Vagina (tissue), 2 donors: ENCODE measurements at places on chromosomes 1 and 21.

- no peak for DNase-seq
Observed at GRCh38 chr1:192880231-192880630, 71.4 kb downstream of the RGS2 start.

DNA sequence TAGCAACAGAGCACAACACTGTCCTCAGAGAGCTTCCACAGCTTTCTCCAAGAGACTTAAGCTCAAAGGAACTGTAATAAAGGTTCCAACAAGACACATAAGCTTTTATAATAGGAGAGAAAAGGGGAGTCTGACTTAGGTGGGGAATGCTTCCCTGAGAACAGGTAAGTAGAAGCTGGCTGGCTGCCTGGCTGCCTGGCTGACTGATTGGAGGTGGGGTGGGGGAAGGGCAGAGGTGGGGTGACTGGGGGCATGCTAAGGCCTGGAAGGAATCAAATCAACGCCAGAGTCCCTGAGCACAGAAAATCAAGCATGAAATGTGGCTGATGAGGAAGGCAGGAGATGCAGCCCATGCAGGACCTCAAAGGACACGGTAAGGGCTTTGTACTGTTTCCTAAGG lies 45.8 kb downstream of the DMAP1 start:
- DNase-seq, result no peak

DNA sequence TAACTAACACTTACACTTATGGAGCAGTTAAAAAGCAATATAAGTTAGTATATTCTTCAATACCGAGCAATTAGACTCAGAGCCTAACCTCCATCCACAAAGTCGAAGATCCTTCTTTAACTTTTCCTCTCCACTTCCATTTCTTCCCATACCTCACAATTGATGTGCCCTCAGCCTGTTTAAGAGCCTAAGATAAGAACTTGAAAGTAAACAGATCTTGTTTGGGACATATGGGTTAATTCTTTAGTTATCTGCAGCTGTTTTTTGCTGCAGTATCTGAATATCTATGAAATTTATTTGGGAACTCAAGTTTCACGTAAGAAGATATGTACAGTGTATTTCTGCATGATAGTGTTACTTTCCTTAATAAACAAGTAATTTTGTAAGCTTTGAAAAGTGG lies 51.5 kb downstream of the MIGA1 start:
- no peak for DNase-seq

GRCh38 chr1:231011963-231012362 lies 28.1 kb downstream of the FAM89A start:
- no peak for DNase-seq

GRCh38 chr1:46466477-46467182 lies 23.0 kb upstream of the DMBX1 start:
- DNase-seq, result no peak

DNA sequence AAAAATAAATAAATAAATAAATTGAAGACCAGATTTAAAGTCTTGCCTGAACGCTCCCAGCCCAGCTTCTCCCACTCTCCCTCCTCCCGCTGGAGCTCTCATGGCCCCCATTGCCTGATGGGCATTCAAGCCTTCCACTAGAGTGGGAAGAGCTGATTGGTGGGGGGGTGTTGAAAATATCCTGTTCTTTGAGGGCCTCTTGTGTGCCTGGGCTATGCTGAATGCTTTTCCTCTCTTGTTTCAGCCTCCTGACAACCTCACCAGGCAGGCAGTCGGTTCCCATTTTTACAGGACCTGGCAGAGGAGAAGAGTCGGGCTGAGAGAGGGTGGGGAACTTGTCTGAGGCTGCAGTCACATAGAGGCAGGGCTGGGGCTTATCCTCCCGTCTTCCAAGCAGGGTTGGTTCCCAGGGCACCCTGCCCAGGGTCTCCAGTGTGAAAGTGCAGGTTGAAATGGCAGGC lies 59.2 kb upstream of the SSBP3 start:
- no peak for DNase-seq

- no peak for DNase-seq
Observed at GRCh38 chr1:116753312-116753711, 918 bp upstream of the CD2 start.

DNA sequence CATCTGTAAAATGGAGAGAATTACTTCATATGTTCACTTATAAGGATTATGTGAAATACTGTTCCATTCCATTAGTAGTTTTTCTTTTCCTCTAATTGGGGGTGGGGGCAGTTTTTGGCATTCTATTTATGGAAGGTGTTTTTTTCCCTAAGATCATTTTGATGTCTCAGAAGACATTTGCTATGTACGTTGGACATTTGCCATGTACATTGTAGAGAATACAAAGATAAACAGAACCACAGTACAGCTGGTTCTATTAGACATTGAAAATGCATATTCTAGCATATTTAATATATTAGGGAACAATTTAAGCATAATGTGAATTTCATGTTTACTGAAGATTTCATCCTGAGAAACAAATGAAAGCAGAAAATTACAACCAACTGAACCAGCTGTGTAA lies 98.5 kb downstream of the PTBP2 start:
- no peak for DNase-seq

DNA sequence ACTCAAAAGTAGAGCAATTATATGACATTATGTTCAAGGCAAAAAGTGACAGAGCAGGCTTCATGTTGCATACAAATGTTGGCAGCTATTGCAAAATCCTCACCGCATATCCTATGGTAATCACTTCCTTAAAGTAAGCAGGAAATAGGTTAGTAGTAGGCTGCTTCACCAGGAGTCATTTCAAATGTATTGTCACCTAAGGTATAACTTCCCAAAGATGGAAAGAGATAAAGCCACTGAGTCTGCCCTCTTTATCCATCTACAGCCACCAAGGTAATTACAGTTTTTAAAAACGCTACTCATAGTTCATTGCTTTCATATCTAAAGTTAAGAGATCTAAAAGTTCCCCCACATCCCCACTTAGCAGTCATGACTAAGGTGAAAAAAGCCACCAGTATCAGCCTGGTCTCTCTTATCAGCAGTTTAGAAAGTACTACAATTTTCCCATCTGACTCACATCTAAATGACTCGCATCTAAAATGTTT lies 31.6 kb upstream of the UBE2U start:
- DNase-seq, result no peak

DNA sequence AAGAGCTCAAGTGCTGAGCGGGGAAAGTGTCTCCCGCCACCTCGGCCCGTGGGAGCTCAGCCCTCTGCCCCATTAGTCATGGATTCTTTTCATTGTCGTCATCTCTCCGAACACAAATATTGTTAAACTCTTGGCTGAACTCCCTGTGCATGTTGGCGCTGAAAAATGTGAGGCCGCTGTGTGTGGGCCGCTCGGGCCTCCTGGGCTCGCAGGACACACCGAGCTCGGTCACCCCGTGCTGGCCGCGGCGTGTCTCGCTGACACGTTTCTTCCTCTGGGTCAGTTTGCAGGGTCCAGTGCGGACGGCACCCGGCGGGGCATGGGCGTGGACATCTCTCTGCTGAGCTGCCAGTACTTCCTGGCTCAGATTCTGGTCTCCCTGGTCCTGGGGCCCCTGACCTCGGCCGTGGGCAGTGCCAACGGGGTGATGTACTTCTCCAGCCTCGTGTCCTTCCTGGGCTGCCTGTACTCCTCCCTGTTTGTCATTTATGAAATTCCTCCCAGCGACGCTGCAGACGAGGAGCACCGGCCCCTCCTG lies 25.6 kb downstream of the SLC45A1 start:
- DNase-seq, result no peak

DNA sequence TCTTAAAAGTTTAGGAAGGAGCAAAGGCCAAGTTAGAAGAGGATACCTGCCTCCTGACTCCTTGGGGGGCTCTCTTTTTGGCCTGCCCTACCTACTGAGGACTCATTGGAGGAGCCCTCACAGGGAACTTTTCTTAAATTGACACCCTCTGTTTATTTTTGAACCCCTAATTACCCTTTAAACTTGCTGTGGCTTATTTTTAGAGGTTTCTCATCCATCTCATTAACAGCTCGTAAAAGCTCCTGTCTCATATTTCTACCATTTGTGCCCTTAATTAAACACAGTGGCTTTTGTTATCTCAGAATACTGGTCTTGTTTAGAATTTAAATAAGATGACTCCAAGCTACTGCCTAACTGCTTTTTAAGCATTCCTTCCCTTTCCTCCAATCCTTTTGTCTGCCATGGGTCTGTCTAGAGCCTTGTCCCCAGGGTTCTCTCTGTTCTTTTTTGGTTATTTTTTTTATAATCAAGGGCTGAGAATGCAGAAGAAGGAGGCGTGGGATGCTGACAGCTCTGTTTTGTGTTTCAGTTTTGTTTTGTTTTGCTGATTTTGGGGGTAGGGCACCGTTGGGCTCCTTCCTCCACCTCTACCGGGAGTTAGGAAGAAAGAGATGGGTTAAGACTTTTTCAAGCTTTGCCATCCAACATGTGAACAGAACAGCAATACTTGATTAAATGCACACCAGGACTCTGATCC lies 78.0 kb downstream of the SYT6 start:
- no peak for DNase-seq

DNA sequence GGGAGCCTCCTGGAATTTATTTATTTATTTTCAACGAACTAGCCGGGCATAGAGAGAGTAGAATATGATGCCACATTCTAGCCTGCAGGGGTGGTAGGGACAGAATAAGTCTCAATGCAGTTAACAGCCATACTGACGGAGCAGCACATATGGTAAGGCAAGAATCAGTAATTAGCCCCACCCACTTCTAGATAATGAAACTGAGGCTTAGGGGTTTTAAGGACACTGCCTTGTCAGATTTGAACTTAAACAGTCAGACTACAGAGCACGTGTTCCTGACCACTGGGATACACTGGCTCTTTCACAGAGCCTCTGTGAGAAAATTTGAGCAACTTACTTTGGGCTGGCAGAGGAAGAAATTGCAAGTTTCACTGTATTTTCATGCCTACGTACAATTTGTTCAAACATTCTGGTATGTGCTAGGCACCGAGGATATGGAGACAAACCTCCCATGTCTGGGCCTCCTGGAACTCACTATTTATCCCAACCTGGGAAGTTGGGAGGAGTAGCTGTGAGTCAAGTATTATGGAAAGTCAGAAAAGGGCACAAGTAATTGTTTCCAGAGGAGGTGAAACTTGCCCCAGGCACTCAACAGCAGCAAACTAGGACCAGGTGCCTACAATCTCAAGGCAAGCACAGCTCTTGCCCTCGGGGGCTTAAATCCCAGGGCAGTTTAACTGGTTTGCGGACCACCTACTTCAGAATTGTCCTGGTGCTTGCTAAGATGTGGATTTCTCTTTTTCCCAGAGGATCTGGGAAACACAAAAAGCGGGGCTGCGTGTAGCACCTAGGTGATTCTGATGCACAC lies 1.6 kb upstream of the CLIC4 start:
- DNase-seq, result no peak

GRCh38 chr1:12087797-12088314 lies 24.8 kb downstream of the TNFRSF8 start:
- no peak for DNase-seq

- DNase-seq, result no peak
Observed at GRCh38 chr1:240033406-240033805, 58.3 kb upstream of the FMN2 start.

GRCh38 chr1:162035241-162035640 lies 11.6 kb upstream of the OLFML2B start:
- no peak for DNase-seq

- no peak for DNase-seq
Observed at GRCh38 chr21:34544032-34544496, 32.1 kb upstream of the KCNE1 start.

DNA sequence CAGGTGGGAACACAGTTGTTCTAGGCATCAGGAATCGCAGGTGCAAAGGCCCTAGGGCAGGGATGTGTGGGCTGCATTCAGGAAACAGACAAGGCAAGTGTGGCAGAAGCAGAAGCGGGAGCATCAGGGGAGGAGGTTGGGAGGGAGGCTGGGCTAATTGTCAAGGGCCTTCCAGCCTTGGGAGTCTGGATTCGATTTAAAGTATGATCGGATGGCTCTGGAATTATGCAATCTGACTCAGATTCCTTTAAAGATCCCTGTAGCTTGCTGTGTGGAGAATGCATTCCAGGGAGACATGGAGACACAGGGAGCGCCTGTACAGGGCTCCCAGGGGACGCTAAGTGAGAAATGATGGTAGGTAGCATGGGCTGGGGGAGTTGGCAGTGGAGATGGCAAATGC lies 86.5 kb downstream of the LACTBL1 start:
- DNase-seq, result no peak

GRCh38 chr1:173866413-173867115 lies 1.2 kb downstream of the GAS5 start:
- DNase-seq, result no peak

DNA sequence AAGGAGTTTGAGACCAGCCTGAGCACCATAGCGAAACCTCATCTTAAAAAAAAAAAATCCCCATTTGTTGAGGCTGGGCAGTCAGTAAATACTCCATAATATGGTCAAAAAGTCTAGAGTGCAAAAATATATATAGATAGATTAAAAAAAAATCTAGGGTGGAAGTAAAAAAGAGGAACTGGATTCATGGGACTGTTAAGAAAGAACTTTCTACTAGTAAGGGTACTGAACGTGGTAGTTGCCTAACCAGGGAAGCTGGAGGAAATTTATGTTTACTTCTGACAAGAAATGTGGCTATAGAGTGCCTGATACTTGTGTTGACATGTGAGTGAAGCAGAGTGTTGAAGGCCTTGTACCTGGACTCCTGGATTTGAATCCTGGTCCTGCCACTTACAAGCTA lies 265.9 kb upstream of the FAM78B start:
- no peak for DNase-seq

DNA sequence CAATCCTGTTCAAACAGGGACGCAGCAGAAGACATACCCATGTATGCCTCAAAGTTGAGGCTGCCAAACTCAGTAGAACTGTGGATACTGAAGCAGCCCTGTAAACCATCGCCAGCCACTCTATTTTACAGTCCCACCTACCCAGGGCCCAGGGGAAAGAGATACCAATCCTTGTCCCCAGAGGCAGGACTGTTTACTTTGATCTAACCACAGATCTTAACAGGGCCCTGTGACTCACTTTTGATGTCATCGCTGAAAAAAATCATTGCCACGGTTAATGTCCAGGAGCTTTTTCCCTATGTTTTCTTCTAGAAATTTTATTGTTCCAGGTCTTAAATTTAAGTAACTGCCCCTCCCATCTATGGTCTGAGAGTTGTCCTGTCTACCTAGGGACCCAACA lies 538.4 kb upstream of the NCAM2 start:
- DNase-seq, result no peak

- no peak for DNase-seq
Observed at GRCh38 chr1:203473781-203474305, 1.8 kb upstream of the PRELP start.

- DNase-seq, result no peak
Observed at GRCh38 chr1:215539803-215540570, 27.1 kb upstream of the KCTD3 start.

- no peak for DNase-seq
Observed at GRCh38 chr1:116316373-116316772, 56.7 kb upstream of the ATP1A1 start.

GRCh38 chr1:67850151-67850551 lies 16.9 kb upstream of the GNG12 start:
- no peak for DNase-seq

GRCh38 chr1:116003823-116004222 lies 27.5 kb downstream of the SLC22A15 start:
- DNase-seq, result no peak

- DNase-seq, result no peak
Observed at GRCh38 chr1:14756589-14757285, 158.3 kb downstream of the KAZN start.

- no peak for DNase-seq
Observed at GRCh38 chr1:156768610-156769295, 1.4 kb downstream of the PRCC start.
